ENCODE measurements at places on chromosomes 7 and 10.

- no peak for DNase-seq
Measured at GRCh38 chr10:111034598-111035310, 42.1 kb upstream of the ADRA2A start.

DNA sequence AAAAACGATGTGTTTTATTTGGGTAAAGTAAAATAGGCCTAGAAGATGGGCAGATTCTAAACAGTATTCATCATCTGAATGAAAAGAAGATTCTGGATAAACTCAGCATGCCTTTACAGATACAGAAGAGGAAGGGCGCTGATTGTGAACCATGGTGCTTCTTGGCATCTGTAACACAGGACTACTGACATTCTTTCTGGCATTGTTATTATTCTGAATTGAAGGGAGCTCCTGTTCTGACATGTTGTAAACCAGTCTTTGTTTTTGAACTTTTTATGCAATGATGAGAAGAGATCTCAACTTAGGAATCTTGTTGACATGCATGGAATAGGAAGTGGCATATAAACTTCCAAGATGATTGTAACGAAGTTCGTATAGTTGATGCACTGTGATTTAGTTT, 13.5 kb downstream of the RPA3 start:
- no peak for DNase-seq

GRCh38 chr7:156558198-156558597, 82.4 kb upstream of the RNF32 start:
- DNase-seq = no peak

DNA sequence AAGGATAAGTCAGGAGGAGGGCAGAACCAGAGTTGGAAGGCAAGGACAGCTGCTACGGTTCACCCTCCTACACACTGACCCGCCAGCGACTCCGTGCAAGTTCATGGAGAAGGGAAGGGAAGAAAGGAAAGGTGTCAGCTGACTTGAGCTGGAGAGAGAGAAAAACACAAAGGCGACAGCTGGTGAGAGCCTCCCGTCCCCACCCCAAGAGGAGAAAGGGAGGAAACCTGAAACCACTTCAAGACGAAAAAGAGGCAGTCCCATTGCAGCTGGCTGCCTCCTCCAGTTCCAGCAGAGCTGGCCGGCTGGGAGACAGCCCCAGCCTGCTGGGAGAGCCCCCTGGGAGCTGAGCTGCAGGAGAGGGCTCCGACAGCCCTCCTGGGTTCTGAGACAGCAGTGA, 75.2 kb downstream of the PARD3 start:
- peak; percentile 60 for DNase-seq

- DNase-seq = no peak
Measured at GRCh38 chr7:117587931-117588330, 108.1 kb downstream of the CFTR start.

- no peak for DNase-seq
Measured at GRCh38 chr7:17774716-17775288, 165.5 kb downstream of the SNX13 start.

GRCh38 chr10:100008142-100008522, 1.6 kb downstream of the DNMBP start:
- no peak for DNase-seq

DNA sequence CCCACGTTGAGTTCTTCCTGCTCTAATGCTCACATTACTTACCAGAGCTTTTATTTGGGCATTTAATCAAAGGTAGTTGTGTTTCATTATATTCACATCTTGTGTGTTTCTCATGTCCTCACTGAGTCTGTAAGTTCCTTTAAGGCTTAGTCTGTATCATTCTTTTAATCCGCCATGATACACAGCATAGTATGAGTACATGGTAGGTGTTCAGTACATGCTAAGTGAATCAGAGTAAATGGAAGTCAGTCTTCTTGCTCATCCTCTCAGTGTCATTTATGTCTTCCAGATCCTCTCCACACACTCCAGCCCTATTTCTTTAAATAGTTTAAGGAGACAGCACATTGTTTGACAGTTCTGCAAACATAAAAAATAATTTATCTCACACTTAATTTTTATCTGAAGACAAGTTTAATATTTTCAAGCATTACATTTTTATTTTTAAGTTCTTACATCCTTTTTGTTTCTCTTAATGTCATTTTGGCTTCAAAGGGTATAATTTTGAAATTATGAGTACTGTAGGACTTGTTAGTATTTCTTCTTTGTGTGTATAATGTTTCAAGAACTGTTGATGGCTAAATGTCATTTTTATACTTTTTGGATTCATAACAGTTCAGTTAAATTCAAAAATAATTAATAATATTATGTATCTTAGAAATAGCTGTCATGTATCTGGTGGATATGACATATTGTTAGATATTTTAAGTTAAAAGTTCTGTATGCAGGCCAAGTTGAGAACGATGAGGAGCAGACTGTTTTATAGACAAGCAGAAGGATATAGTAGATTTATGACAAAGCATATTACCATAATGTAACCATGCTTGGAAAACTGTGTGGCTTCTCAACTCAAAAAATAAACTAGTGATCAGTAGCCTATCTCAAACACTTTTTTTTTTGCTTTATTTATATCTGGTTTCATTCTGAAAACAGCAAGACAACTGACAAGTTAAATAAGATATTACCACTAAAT, 342.7 kb downstream of the LRMDA start:
- DNase-seq = no peak

- no peak for DNase-seq
Measured at GRCh38 chr7:75971309-75971960, 23.0 kb downstream of the TMEM120A start.

GRCh38 chr10:46220872-46221538, 65.8 kb upstream of the ANTXRL start:
- DNase-seq = no peak

DNA sequence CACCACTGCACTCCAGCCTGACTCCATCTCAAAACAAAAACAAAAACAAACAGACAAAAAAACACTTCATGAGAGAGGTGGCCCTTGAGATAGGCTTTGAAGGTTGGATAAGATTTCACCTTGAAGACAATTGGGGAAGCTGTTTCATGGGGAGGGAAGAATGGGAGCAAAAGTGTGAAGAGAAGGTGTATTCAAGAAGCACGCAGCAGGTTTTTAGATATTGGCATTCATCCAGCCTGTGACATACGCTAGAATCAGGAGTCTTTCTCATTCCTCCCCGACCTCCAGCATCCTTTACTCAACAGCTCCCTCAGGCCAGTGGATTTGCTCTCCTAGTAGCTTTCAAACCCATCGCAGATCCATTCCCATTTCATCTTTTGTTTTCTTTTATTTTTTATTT, 116.3 kb upstream of the FAM171A1 start:
- DNase-seq = no peak

- DNase-seq = no peak
Measured at GRCh38 chr10:22765660-22766547, 51.5 kb upstream of the PIP4K2A start.

DNA sequence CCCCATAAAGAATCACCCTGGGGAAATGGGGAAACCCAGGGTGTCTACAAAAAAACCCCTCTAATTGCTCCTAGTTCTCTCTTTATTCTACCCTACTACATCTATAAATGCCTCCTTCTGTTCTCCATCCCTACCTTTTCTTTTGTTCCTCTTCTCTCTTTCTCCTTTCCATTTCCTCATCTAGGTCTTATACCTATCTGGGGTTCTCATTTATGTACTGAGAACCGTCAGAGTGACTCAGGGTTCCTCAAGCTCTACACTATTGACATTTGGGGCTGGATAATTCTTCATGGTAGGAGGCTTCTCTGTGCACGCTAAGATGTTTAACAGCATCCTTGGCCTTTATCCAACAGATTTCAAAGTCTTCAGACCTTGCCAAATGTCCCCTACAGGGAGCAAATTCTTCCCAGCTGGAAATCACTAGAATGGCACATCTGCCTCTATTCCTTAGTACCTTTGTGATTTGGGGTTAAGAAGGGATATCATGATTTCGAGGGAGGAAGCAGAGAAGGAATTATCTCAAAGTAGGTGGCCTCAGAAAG, 137.4 kb upstream of the PTN start:
- DNase-seq = no peak

GRCh38 chr10:86965986-86966654, 2.2 kb upstream of the ADIRF start:
- DNase-seq = no peak

- DNase-seq = no peak
Measured at GRCh38 chr7:1548438-1548831, 7.6 kb downstream of the TMEM184A start.

DNA sequence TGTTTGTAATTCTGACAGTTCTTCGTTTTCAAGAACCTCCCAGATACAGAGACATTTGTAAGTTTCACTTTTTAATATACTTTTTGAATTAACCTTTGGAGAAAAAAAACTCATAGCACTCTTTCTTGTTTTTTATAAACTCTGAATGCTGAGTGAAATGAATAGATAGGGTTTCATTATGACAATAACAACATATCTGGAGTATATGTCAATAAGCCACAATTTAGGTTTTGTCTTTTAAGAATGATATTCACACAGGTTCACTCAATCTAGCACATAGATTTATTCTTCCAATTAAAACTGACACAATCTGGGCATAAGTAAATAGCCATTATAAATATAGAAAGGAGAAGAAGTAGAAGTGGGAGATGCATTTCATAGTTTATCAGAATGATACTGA, 21.7 kb downstream of the ABCA13 start:
- no peak for DNase-seq

- DNase-seq = no peak
Measured at GRCh38 chr7:29609162-29610037, 45.8 kb downstream of the PRR15 start.

DNA sequence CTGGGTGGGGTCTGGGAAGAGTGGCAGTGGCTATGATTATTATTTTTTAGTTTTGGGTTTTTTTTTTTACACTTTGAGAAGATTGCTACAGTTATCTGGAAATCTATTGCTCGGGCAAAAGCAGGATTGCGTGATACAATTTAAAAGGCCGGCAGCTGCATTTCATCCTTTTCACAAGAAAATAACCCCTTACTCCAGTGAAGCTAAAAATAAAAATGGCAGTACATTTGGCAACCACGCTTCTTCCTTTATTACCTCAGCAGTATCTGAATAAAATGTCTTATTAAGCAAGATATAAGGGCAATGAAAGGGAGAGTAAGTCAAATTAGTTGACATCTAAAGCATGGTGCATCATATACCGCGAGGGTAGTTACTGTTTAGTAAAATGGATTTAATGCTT, 496.8 kb downstream of the LRMDA start:
- no peak for DNase-seq

DNA sequence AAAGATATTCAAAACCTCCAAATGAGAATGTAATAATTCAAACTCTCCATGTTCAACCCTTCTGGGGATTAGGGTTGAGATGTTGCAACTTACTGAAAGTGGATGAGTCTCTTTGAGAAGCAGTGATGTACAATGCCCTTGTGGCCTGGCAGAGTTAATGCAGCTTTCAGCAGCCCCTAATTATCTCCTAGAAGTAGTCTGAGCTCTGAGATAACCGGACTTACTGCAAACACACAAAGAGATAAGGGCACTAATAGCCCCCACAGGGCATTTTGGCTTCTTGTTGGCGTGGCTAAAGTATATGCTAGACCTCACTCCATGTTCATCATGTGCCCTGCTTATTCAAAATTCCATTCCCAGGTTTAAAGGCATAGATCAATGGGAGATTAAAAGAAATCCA, 404.7 kb downstream of the NEBL start:
- DNase-seq = no peak

DNA sequence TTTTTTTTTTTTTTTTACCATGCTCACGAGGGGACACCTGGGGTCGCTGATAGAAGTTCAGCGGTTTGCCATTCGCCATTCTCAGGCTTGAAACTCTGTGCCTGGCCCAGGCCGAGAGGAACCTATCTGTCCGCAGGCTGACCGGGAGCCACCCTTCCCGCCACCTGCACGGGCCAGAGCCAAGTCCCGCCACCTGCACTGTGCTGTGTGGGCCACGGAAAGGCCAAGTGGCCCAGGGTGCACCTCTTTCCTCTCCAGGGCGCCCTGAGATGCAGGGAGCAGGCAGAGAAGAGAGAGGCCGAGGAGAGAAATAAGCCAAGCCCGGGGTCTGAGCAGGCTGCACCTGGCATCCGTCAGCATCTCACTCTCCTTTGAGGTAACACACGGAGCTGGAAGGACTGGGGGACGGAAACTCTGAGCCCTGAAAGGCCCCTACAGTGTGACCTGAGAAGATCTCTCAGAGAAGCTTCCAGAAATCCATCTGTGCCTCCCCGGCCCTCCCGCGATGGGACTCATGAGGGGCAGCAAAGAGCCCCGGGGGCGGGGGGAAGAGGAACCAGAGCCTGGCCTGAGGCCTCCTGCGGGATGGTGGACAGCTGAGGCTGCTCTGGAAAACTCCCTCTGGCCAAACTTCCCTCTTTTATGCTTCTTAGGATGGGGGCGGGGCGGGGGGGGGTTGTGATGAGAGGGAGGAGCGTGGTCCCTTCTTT, 46.6 kb downstream of the PRKAG2 start:
- DNase-seq = no peak

DNA sequence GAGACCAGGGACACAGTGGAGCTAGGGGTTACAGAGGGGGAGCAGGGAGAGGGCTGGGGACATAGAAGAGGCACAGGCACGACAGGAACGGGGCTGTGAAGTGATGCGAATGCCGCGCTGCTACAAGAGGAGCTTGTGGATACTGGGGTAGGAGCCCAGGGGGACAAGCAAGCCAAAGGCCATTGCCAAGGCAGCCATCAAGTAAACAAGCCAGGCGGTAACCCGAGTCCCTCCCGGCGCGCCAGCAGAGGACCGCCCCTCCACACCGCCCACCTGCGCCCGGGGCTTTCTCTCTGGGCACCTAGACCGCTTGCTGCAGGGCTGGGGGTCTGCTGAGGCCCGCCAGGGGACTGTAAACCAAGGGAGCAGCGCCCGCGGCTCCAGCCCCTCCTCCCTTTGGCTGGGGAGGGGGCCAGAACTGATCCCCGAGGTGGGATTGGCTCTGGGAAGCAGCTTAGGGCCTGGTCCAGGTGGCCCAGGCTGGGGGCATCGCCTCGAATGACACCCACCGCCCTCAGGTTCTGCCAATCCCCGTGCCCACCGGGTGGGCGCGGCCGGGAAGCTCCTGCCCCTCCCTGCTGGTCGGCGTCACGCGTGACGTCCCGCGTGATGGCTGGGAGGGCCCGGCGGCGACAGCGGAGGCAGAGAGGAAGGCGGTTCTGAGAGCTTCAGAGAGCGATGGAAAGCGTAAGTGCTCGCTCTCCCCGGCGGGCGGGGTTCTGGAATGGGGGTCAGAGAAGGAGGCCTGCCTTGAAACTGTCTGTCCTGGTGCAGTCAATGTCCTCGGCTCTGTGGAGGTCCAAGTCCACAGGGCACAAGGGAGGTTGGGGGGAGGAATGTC, 982 bp downstream of the SFXN3 start:
- DNase-seq = no peak

DNA sequence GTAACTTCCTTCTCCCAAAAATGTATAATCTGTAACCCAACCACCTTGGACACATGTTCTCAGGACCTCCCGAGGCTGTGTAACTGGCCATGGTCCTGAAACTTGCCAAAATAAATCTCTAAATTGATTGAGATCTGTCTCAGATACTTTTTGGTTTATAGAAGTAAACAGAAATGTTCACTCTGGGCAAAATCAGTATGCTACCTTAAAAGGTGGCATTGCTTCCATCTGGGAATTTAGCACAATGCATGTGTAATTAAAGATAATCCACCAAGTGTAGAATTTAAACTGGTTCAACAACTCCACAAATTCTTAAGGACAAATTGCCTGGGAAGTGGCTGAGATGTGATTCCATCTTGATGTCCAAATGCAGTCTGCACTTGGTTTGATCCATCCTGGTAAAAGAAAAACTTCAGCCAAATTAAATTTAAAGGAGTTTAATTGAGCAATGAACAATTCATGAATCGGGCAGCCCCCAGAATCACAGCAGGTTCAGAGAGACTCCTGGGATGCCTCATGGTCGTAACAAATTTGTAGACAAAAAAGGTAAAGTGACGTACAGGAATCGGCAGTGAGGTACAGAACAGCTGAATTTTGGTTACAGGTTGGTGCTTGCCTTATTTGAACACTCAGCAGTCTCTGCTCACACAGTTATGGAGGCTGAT, 102.6 kb upstream of the PFKP start:
- no peak for DNase-seq

All from GM04504 (cell line).